AG08396 (cell line): ENCODE measurements at places on chromosomes 7 and 10.

- DNase-seq = peak; percentile 71
Measured at GRCh38 chr10:110802551-110803238, 69.0 kb upstream of the PDCD4 start.

DNA sequence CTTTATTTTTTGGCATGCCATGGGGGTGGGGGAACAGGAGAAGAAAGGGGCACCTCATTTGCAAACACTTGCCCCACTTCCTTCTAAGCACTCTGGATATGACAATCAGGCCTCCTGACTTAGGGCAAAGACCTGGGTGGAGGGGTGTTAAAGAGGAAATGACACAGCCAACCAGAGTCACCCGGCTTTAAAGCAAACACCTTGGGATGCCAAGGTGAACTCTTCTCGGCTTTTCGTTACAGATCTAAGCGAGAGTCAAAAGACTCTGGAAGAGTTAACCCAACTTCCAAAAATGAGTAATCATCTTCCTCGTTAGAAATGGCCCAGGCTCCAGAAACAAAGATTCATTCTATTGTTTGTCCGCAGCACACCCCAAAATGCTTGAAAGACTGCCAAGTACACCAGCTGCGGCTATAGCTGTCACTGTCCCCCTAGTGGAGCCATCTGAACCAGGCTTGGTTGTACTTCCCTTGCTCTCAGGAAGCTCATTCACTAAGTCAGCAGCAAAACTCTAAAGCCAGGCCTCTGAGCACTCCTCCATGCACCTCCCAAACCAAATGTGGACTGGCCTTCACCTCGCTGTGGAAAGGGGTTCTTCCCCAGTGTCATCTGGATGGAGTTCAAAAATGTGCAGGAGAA lies 24.8 kb downstream of the FAM53B start:
- peak; percentile 70 for DNase-seq

- DNase-seq = no peak
Measured at GRCh38 chr7:89077992-89078391, 282.5 kb upstream of the TEX47 start.

- DNase-seq = no peak
Measured at GRCh38 chr10:98285416-98285815, 17.4 kb upstream of the LOXL4 start.

- DNase-seq = no peak
Measured at GRCh38 chr7:1187127-1187526, 27.1 kb upstream of the ZFAND2A start.

- DNase-seq = peak; percentile 37
Measured at GRCh38 chr10:102208311-102209035, 17.6 kb upstream of the ELOVL3 start.

GRCh38 chr7:5494683-5495561 lies 71.3 kb upstream of the TNRC18 start:
- DNase-seq = peak; percentile 92

DNA sequence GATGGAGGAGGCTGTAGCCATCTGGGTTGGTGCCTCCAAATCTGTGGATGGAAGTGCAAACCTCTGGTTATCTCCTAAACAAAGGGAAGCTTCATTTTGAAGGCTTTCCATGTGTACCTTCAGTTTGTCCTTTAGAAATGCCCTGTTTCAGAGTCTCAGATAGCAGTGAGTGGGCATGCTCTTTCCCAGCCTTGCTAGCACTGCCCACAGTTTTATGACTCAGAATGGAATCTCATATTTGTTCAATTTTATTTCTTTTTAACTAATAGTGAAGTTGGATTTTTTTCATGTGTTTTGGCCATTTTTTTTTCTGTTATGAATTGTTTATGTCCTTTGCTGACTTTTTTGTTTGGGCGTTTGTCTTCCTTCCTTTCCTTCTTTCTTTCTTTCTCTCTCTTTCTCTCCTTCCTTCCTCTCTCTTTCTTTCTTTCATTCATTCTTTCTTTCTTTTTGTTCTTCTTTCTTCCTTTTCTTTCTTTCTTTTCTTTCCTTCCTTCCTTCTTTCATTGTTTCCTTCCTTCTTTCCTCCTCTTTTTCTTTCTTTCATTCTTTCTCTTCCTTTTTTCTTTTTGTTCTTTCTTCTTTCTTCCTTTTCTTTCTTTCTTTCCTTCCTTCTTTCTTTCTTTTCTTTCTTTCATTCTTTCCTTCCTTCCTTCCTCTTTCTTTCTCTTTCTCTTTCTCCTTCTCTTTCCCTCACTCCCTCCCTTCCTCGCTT lies 25.6 kb downstream of the PRF1 start:
- DNase-seq = peak; percentile 45

GRCh38 chr10:63247771-63248170 lies 114.6 kb downstream of the NRBF2 start:
- no peak for DNase-seq

DNA sequence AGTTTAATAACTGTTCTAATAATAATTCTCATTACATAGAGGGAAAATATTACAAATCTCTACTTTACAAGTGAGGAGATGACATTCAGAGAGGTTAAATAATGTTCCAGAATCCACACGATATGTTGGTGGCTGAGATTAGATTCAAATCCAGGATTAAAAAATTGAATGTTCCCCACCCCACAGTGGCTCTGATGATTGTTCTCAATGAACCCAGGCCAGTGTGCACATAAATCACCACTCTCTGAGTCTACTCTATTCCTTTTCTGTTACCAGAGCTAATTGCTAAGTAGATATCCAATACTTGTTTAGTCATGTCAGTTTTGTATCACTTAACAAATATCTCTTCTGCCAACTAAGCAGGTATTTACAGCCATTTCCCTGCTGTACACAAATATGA lies 281.0 kb downstream of the ABCA13 start:
- no peak for DNase-seq

GRCh38 chr10:24305551-24306506 lies 96.9 kb downstream of the KIAA1217 start:
- DNase-seq = no peak
